Spinal cord (tissue), 10 donors: ENCODE measurements at places on chromosomes 3 and 15. TPM values are rescaled to one million over a fixed set of nuclear protein-coding genes. Genes with fewer than 3 reads are reported as not detected.
A peak's percentile ranks its signal among the peaks of the same experiment; 100 is the strongest.

GOLGA8S gene
- 0.39 TPM for total RNA-seq

HDAC11 gene
- total RNA-seq: 24.0 TPM

GRCh38 chr3:186021673-186022362 is 84.0 kb upstream of the TRA2B start:
- DNase-seq: no peak
- H3K4me3 ChIP-seq: no peak overlapping the region
- H3K36me3 ChIP-seq: no peaks in the 10 kb centered on the region
- H3K27me3 ChIP-seq: no peaks in the 10 kb centered on the region
- no peaks in the 10 kb centered on the region for H3K4me1 ChIP-seq
- H3K27ac ChIP-seq: no peak overlapping the region

- DNase-seq: no peak
- H3K36me3 ChIP-seq: no peaks in the 10 kb centered on the region
- peak overlapping the region; percentile 55 for H3K27ac ChIP-seq
- peaks cover 5% of the 10 kb centered on the region for H3K4me1 ChIP-seq
- H3K4me3 ChIP-seq: no peak overlapping the region
Measured at GRCh38 chr3:157785102-157785826, 282.0 kb upstream of the VEPH1 start.
